ENCODE measurements at places on chromosomes 7 and 10.

DNA sequence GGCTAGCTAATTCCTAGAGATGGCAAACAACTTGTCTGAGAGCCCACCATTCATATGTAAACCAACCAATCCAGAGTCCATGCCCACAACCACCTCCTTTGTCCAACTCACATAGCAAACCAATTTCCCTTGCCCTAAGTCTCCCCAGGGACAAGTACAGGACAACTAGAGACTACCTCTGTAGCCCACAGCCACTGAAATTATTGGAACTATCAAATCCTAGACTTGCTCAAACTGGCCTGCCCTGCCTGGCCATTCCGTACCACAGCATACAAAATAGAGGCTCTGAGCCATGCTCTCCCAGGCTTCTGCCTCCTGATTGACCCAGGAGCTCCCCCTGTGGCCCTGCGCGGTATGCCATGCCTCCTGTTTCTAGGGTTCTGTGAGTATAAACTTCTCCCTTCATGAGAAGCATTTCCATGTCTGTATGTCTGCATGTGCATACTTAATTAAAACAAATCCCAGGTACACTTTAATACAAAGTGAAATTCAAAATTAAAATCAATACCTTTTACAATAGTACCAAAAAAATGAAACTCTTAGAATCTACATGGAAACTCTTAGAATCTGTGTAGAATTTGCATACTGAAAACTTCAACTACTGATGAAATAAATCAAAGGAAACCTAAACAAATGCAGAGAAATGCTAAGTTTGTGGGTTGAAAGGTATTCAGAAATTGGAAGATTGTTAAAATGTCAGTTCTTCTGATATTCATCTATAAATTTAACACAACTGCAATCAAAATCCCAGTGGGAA, 4.0 kb upstream of the HECW1 start:
- peak; percentile 62 for DNase-seq

DNA sequence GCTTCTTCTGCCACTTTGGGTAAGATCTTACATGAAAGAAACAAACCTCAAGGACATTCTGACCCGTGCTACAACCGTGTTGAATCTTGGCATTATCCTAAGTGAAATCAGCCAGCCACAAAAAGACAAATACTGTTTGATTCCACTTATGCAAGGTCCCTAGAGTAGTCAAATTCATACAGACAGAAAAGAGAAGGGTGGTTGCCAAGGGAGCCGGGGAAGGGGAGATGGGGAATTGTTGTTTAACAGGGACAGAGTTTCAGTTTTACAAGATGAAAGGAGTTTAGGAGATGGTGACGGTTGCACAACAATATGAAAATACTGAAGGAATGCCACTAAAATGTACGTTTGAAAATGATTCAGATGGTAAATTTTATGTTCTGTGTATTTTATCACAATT, 12.2 kb upstream of the CLEC2L start:
- DNase-seq = no peak

- DNase-seq = no peak
These were observed 202.7 kb downstream of the FAM107B start for GRCh38 chr10:14571866-14572507.

GRCh38 chr10:29089091-29089490, 199.8 kb upstream of the LYZL1 start:
- no peak for DNase-seq

- no peak for DNase-seq
These were observed 11.8 kb downstream of the GPR146 start for GRCh38 chr7:1055956-1056784.

- no peak for DNase-seq
These were observed 4.6 kb downstream of the SH2B2 start for GRCh38 chr7:102291056-102291915.

DNA sequence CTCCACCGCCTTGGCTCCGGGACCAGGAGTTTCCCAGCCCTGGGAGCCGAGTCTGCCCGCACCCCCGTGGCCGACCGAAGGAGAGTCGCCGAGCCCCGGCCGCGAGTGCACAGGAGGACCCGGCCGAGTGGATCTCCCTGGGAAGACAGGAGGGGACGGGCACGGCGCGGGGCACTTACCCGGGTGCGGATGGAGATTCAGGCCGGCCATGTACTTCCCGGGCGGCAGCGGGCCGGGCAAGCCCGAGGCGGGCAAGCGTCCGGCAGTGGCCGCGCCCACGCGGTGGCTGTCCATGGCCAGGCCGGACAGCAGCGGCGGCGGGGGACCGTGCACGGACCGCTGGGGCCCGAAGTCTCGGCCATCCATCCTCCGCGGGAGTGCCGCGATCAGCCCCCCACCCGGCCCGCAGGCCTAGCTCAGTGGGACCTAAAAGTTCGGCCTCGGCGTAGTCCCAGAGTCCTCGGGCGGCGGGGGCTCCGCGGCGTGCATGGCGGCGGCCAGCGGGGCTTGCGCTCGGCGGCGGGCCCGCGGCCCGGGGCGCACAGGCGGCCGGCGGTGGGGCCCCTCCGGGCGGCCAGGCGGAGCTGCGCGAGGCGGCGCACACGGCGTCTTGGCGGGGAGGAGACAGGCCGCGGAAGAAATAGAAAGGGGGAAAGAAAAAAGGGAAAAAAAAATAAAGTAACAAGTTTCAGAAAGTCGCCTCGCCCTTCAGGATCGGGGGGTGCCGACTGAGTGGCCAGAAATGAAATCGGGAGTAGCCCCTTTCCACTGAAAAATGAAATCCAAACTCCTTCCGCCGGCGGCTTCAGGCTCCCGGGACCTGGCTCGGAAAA, 2.5 kb downstream of the TNRC18 start:
- peak; percentile 50 for DNase-seq

DNA sequence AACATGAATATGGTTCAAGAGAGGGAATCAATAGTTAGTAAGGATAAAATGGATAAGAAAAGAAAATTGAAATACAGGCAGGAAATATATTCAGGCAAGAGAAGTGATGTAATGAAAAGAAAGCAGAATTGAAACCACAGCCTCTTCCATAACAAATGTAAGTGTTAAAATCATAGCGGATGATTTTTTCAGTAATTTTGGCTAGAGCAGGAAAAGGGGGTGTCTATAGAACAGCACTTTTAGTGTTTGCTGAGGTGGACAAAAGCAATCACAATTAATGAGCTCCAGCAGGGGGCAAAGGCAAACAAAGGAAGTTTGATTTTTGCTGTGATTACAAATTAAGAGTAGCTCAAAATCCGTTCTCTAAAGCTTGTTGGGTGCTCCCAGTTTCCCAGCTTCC, 79.0 kb downstream of the TRIL start:
- no peak for DNase-seq

GRCh38 chr7:73721377-73721817, 1.9 kb upstream of the STX1A start:
- DNase-seq = peak; percentile 82

- DNase-seq = no peak
These were observed 13.2 kb upstream of the TAS2R60 start for GRCh38 chr7:143429770-143430698.

- DNase-seq = no peak
These were observed 408.6 kb upstream of the NPVF start for GRCh38 chr7:25636871-25637283.
